ENCODE measurements at places on chromosomes 16 and 17.

DNA sequence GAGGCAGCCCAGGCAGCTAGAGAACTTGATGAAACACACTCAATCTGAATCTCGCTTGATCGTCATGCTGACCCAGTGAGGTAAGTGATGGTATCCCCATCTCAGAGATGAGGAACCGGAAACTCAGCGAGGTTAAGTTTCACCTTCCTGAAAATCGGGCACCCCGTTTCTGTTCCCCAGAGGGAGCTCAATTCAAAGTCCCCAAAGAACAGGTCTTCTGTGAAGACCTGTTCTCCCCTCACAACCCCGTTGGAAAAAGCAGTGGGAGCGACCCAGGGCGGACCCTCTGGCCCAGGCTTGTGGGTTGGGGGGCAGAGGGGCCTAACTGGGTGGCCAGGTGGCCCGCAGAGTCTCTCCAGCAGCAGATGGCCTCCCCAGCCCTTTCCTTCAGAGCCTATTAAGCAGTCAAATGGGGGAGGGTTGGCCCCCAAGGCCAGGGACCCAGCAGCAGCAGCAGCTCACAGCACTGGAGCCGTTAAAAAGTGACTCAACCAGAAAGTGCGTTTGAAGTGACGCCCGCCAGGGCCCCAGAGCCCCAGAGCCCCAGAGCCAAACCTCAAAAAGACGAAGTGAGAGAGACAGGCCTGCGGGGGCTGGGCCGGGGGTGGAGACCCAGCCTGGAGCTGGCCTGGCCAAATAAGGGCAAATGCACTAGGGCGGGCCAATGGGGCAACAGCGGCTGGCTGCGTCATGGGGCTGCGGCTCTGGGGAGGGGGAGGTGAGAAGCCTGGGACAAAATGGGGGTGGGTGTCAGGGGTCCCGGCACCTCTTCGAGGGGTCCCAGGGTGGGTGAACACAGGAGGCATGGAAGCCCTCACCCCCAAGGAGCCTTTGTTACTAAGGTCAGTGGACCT, 9.2 kb upstream of the TSPOAP1 start:
- DNase-seq: peak; percentile 87

- DNase-seq: peak; percentile 61
These were observed 926 bp downstream of the MYH10 start for GRCh38 chr17:8629371-8630226.

DNA sequence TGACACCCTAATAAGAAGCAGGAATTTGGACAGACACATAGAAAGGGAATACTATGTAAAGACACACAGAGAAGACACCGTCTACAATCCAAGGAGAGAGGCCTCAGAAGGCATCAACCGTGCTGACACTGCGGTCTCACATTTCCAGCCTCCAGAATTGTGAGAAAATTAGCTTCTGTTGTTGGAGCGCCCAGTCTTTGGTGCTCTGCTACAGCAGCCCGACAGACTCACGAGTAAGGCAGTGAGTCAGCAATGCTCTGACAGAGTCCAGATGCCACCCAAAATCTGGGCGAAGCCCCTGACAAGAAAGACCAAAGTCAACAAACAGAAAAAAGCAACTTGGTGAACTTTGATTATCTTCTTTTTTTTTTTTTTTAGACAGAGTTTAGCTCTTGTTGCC, 32.5 kb upstream of the RAI1 start:
- DNase-seq: peak; percentile 84

DNA sequence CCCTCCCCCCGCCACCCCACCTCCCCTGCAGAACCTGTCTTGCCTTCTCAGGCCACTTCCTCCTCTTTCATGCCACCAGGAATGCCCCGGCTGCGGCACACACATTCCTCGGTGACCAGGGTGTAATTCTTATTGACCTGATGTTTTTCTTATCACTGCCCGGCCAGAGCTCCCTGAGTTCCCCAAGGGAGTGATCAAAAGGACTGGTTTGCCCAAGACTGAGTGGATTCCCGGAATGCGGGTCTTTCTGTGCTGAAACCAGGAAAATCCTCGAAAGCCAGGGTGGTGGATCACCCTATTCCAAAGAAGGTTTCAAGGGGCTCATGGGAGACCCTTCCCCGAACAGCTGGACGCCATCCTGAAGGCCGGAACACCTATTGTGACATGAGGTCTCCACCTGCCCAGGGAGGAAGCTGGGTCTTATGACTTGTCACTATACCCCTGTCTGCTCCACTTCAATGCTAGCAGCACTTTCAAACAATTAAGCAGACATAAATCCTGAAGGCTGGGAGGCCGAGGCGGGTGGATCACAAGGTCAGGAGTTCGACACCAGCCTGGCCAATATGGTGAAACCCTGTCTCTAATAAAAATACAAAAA, 53.0 kb upstream of the RPL38 start:
- no peak for DNase-seq

GRCh38 chr17:17309356-17309755, 6.2 kb downstream of the NT5M start:
- DNase-seq: no peak

DNA sequence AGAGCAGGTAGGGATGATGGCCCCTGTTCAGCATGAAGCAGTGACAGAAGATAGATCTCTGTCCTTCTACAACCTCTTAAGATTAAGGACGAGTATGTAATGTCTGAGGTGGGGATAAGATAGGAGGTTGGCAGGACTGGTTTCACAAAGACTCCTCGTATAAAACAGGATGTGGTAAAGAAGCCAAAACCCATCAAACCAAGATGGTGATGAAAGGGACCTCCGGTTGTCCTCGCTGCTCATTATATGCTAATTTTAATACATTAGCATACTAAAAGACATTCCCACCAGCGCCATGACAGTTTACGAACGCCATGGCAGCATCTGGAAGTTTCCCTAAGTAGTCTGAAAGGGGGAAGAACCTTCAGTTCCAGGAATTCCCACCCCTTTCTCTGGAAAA, 27.3 kb downstream of the MIS12 start:
- DNase-seq: no peak

DNA sequence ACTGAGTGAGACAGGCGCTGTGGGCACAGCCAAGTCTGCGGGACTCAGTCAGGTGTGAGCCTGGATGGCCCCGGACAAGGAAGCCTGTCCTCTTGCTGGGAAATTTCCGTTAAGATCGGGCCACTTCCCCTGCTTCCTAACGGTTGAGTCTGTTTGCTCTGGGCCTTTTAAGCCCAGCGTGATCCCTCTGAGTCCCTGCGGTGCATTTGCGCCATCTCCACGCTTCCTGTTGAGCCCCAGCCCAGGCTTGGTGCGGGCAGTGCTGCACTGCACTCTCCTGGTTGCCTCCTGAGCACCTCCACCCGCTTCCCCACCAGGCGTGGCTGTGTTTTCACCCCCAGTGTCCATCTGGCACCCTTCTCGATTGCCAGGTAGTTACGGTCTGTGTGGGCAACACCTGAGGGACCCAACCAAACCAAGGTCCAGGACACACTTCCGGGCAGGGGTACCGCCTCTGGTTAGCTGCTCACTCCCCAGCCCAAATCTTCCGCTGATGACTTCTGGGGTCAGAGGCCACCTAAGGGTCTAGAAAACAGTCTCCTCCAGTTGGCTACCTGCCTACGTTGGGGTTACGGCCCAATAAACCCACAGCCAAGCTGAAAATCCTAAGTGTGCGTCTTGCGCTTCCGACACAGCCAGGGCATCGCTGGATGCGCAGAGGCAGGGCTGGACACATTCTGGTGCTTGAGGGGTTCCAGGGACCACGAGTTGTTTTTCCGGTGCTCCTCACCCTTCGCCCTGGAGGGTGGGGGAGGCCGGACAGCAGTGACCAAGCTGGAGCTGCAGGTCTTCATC, 1.4 kb upstream of the SLC25A10 start:
- DNase-seq: peak; percentile 35

DNA sequence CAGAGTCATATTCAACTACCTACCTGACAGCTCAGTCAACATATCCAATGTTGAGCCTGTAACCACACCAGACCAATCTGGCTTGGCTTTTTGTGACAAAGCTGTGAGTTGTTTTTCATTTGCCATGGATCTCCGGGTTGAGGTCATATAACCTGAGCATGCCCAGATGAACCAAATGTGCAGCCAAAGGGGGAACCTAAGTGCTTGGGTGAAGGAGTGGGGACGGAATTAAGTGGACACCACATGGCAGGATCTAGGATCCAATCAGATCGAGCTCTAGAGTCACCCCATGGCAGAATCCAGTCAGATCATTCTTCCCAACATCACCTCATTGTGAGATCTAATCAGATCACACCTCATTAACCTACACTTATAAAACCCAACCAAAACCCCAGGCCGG, 258.6 kb downstream of the PHKB start:
- DNase-seq: no peak

DNA sequence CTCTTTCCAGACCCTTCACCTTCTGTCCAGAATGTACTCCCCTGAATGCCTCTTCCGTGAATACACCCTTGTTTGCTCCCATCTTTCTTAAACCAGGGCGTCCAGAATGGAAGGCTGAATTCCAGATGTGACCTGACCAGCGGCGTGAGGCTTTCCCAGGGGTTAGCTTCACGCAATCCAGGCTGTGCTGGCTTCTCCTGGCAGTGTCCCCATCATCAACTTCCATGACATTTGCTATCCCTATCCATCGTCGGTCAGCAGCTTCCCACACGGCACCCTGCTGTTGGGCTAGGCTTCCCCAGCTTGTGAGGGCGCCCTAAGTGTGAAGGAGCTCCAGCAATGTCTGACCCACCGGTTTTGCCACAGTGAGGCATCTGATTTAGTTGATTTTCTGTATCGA, 339.8 kb upstream of the TNRC6C start:
- no peak for DNase-seq

GRCh38 chr16:23539984-23540816, 16.9 kb downstream of the EARS2 start:
- no peak for DNase-seq

- no peak for DNase-seq
These were observed 37.9 kb upstream of the METTL16 start for GRCh38 chr17:2549392-2550211.

DNA sequence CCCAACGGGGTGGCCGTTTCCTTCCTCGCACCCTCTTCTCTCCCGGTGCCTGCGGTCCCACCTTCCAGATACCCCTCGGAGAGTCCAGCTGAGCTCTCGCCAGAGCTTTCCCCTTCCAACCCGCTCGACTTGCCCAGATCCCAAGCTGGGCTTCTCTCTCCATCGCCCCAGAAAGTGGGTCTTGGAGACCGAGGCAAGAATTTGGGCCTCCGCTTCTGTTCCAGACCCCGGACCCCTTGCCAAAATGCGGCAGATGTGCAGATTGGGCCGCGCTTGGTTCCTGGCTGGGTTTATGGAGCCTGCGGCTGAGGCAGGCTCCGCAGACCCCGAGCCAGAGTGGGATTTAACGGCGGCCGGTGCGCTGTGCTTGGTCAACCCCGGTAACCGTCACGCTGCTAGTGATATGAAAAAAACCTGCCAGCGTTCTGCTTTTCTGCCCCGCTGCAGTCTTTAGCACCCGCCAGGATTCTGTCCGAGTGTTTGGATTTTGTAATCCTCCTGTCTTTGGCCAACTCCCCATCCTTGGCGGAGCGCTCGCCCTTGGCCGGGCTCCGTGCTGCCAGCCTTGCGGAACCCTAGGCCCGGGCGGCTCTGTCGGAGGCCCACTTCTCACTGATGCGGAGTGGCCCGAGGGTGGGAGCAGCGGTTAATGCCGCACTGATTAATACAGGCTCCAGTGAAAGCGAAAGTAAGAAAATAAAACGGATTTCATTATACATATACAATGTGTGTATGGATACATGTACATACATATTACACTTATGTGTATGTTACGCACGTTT, 754 bp upstream of the SLFN11 start:
- DNase-seq: peak; percentile 79

- no peak for DNase-seq
These were observed 14.5 kb upstream of the PRM1 start for GRCh38 chr16:11295672-11296071.

DNA sequence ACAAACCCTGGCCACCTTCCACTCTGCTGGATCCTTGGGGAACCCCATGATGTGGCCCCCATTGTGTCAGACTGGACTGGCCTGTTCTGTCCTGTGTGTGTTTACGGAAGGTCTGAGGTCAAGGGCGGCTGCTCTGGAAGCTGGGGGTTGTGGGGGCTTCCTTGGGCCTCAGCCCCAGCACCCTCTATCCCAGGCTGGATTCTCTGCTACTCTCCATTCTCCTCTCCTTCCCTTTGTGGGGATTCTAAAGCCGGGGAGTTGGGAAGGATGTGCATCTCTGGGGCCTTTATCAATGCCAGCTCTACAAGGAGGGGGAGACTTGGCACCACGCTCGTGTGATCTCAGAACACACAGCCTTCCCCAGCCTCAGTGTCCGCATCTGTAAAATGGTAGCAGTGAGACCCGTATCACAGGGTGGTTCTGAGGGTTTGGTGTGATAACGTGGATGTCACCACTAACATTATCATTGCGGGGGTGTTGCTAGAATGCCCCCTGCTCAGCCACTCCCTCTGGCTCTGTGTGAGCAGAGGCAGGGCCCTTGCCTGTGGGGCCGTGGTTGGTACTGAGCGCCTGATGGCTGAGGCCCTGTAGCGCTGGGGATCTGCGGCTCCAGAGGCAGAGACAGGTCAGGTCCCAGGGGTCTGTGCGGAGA, 18.1 kb downstream of the ADGRG1 start:
- no peak for DNase-seq

DNA sequence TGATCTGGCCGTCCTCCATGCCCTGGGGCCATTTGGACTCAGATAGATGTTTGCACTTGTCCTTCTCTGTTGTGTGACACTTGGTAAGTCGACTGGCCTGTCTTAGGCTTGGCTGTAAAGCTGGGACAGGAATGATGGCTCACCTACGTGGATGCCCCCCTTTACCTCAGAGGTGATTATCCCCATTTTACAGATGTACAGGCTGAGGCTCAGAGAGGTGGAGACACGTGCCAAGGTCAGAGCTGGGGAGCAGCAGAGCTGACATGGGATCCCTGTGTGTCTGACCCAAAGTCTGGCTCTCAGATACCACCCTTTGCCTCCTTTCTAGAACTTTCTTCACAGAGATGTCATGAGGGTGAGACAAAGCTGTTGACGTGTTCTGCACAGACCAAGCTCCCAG, 71.3 kb upstream of the CIBAR2 start:
- DNase-seq: no peak

DNA sequence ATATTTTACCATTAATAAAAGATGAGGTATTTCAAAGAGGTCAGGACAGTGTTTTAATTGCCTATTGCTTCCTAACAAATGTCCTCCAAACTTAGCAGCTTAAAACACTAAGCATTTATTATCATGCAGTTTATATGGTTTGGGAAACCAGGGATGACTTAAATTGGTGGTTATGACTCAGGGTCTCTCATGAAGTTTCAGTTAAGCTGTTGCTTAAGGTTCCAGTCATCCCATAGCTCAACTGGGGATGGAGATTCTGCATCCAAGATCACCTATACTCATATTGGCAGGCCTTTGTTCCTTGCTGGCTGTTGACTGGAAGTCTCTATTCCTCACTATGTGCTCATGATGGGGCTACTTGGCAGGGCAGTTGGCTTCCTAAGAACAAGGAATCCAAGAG, 1329.9 kb upstream of the GOT2 start:
- no peak for DNase-seq

Measured in fibroblast of villous mesenchyme (primary cell).